ENCODE measurements at places on chromosomes 4 and X. TPM values are rescaled to one million over a fixed set of nuclear protein-coding genes. Genes with fewer than 3 reads are reported as not detected.

The SSX3 gene
- total RNA-seq: not detected

The SHOX gene
- not detected for total RNA-seq

The DACH2 gene
- total RNA-seq: 0.32 TPM

The SSX2B gene
- 0.32 TPM for total RNA-seq

The GUF1 gene
- total RNA-seq: 21.3 TPM

The PAGE3 gene
- total RNA-seq: not detected

The FAM184B gene
- not detected for total RNA-seq

The SPOCK3 gene
- total RNA-seq: not detected

The CASK gene
- total RNA-seq: 65.6 TPM

The GPRIN3 gene
- total RNA-seq: 0.43 TPM
